ENCODE measurements at places on chromosomes 4 and X.

GRCh38 chrX:74680391-74680790, 66.0 kb upstream of the RLIM start:
- no peak for DNase-seq

DNA sequence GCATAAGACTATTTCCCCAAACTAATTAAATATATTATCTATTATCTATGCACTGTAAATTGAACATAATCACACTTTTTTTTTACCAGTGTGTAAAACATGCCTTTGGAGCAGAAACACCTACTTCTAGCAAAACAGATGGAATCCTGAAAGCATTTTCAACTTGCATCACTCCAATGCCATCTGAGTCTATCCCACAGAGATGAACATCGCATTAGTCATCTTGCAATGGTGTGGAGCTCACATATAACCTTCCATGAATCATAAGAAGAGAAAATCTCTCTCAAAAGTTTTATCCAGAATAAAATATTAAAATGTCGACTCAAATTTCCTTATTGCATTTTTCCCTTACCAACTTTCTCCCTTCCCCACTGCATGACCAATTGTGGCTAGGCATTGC, 406.7 kb upstream of the ACTRT1 start:
- DNase-seq: peak; percentile 85

DNA sequence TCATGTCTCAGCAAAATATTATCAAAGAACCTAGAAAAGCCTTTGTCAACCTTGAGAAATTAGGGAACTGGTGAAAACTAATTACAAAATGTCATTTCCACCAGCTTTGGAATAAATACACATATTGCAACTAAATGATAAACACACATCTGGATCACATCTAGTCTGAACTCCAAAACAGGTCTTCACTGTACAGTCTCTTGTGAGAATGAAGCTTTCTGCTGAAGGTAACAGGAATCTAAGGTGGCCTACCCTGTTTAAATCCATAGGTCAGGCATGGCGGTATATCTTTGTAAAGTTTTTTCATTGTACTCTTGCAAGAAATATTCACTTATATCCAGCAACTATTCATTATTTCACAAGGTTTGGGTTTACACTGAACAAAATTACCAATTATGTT, 1.7 kb downstream of the SH3D19 start:
- DNase-seq: no peak

DNA sequence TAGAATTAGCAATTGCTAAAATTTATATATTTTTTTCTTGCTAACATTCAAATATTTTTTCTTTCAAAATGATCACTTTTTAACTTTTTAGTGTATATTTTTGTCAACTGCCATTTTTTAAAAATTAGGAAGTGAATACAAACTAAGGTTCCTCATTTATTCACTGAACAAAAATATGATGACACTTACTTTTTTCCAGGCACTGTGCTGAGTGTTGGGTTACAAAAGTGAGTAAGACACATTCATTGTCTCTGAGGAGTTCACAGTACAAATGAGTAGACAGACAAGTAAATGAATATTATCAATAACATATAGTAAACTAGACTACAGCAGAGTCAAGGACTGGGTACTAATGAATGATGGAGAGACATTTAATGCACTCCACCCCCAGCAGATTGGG, 543.5 kb downstream of the PDHA2 start:
- no peak for DNase-seq
